ENCODE measurements at places on chromosomes 2 and 18. TPM values are rescaled to one million over a fixed set of nuclear protein-coding genes. Genes with fewer than 3 reads are reported as not detected.

DNA sequence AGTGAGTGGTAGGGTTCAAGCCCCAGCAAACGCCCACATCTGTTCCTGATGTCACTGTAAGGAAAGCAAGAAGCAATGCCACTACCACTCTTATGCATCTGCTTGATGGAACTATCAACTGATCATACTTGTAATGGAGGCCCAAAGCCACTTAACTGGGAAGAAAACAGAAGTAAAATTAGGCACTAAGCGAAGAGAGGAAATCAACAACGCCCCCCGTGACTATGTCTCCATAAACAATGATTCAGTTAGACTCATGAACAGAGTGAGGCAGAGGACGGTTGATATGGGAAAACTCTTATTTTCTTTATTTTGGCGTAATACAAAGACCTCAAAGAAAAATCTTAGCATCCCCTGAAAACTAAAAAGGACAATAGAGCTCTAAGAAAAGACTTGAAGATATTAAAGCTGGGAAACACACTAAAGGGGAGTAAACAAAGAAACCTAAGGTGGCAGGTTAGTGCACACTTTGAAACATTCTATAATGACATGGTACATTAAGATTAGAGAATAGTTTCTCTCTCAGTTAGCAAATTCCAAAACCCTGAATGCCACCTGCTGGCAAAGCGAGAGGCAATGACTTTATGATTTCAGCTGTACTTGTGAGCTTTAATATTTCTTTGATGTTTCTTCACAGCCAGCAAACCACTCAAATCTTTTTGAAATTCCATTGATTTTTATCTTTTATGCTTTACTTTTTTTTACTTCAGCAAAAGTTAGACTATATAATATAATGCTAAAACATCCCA lies 86.5 kb downstream of the LRP2 start:
- no peak for DNase-seq

DNA sequence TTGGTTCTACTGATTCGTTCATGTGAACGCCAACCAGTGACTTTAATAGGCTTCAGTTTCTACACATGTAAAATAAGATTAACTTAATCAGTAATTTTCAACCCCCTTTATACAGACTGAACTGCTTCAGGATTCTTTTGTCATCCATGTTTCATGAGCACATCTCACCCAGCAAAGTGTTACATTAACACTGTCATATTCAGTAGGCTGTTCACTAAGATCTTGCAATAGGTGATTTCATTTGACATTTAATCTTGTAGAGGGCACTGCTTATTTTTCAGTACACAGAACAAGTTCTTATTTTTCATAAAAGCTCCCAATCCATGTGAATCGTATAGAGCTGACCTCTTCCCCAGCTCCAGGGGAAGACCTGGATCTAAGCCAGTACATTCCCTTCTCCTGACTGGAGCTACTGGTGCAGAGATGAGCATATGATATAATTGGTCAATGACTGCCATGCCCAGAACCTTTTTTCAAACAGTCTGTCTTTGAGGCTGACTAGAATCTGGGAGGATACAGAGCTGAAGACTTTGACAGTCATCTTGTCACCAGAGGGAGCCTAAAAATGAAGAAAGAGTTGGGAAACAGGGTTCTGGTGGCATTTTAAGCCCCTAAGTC lies 72.2 kb upstream of the CHRNA1 start:
- DNase-seq: no peak

GRCh38 chr2:70991742-70992141 lies 2.9 kb downstream of the TEX261 start:
- DNase-seq: peak; percentile 74

- DNase-seq: no peak
Observed at GRCh38 chr18:30455741-30456140, 586.8 kb downstream of the DSC3 start.

- no peak for DNase-seq
Observed at GRCh38 chr18:7000484-7001096, 117.0 kb downstream of the LAMA1 start.

DNA sequence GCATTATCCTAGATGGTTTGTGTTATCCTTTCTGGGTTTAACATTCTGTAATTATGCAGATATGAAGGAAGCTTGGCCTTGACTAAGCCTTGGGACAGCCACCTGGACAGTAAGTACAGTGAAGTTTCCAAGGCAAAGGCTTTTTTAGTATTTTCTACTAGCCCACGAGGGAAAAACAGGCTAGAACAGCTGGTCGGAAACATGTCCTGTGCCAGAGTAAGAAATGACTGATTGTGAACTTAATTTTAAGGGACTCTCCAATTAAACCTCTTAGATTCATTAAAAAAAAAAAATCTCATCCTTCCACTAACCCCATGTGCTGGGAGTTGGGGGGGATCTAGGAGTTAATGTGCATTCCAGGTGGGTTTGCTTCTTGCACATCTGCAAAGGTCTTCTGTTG lies 720.8 kb downstream of the SLC4A3 start:
- no peak for DNase-seq

- no peak for DNase-seq
Observed at GRCh38 chr2:181312515-181312927, 144.7 kb upstream of the ITGA4 start.

GRCh38 chr2:85875350-85876050 lies 13.3 kb downstream of the ST3GAL5 start:
- no peak for DNase-seq

GRCh38 chr2:237964578-237965404 lies 2.0 kb upstream of the UBE2F start:
- DNase-seq: no peak

The DNAH6 gene
- 0.11 TPM for total RNA-seq

DNA sequence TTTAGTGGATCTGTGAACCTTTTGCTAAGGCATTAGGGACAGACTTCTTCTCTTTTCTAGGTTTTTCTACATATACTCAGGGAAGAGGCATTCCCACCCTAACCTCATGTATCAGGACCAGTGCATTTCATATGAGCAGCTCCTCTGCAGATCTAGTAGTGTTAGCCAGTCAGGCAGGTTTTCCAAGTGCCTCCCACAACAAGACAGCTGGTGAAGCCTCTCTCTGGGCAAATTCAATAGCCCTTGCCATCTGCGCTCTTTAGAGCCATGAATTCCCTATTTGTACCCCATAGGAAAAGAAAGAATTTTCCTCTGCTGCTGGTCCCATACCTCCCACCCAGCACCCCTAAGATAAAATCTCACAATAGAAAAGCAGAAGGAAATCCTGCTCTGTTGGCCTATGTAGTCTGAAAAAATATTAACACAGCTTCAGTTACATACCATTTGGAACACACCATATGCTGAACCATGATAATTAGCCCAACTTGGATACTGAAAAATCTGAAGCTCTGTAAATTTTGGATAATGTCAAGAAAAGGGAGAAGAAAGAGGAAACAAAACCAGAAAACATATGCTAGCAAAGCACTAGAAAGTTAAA lies 1354.6 kb upstream of the NRXN1 start:
- no peak for DNase-seq

DNA sequence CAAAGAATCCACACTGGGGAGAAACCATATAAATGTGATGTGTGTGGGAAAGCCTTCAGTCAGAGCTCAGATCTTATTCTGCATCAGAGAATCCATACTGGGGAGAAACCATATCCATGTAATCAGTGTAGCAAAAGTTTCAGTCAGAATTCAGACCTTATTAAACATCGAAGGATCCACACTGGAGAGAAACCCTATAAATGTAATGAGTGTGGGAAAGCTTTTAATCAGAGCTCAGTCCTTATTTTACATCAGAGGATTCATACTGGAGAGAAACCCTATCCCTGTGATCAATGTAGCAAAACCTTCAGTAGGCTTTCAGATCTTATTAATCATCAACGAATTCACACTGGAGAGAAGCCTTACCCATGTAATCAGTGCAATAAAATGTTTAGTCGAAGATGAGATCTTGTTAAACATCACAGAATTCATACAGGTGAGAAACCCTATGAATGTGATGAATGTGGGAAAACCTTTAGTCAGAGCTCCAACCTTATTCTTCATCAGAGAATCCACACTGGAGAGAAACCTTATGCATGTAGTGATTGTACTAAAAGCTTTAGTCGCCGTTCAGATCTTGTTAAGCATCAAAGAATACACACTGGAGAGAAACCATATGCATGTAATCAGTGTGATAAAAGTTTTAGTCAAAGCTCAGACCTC lies 16.7 kb upstream of the ZSCAN30 start:
- no peak for DNase-seq

GRCh38 chr2:208006833-208007232 lies 18.5 kb downstream of the PLEKHM3 start:
- peak; percentile 5 for DNase-seq

DNA sequence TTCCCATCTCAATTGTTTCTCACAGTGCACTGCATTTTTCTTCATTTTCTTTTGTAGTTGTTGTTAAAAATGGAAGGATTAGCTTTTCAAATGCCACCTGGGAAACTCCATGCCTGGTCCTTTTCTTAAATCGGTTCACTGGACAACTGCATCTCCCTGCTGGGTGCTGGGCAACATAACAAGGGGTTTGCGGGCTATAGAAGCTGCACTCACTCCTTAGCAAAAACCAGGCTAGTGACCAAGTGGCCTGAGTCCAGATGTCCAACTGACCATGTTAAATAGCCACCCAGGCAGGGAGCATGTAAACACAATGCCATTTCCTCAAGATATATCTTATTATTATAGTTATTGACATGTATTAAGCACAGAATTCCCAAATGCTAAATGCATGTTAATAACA lies 264.9 kb downstream of the ICOS start:
- no peak for DNase-seq

DNA sequence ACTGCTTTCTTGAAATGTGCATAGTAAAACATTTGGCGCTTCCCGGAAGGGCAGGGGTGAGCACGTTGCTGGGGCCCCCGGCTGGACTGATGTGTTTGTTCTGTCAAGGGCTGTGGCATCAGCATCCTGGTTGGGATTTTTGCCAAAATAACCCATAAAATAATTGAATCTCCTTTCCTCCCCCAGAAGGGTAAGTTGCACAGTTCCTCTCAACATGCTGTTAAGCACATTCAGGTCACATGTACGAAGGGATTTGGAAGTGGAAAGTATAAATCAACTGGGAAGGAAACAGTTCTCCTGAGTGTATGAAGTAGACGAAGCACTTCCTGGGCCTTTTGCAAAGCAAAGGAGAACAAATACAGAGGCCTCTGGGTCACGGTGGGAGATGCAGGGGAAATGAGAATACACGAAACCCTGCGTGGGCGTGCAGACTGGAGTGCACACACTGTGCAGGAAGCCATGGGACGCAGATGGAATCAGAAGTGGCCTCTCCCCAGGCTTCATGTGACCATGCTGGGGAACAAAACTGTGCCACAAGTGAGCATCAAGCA lies 183.9 kb downstream of the LPIN1 start:
- no peak for DNase-seq

DNA sequence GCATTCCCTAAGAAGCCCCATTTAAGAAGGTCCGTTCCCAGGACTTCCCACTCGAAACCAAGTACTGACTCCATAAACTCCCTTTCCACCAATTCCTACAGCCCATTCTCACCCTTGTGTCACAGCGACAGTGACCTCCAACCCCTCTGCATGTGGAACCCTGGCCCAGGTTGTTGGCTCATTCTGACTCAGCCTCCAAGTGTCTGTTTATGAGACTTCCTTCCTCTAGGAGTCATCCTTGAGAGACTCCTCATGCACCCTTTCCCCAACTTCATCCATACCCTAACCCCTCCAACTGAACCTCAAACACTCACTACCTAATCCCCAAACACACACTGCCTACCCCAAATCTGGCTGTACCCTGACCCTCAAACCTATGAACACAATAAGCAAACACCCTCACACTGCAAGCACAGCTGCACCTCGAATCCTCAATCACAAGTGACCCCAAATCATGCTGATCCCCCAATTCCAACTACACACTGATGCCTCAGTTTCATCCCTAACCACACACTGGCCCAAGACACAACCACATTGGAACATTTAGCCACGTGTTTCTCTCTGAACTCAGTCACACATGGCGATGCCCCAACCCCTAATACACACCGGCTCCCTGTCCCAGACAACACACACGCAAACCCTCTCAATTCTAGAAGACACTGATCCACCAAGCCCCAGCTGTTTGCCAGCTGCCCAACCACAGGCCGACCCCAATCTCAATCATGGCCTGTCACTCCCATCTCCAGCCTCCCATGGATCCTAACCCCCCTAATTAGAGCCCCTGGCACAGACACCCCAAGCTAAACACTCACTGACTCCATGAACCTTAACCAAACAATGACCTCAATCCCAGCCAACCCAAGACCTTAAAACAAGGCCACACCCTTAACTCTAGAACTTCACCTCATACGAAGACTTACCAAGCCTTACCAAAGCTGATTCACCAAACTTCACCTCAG lies 219.6 kb downstream of the CYP26B1 start:
- DNase-seq: peak; percentile 87

The RAPGEF4 gene
- 3.7 TPM for total RNA-seq

The ZNF514 gene
- total RNA-seq: 14.5 TPM

DNA sequence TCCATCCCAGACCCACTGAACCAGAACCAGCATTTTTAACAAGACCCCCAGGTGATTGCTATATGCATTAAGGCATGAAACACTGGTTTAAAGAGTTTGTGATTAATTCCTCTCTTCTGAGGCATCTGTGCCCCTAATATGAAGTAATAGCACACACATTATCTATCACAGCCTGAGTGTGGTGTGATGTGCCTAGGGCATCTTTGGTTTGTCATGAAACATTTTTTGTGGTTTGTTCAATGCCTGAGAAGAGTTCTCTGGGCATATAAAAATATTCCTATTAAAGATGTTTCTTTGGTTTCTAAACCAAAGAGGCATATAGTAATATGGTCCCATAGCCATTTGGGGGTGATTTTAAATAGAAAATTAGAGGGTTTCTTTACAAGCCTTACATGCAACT lies 221.7 kb upstream of the SPOPL start:
- DNase-seq: no peak

The ARHGEF4 gene
- 51.5 TPM for total RNA-seq

The BOLL gene
- not detected for total RNA-seq

- no peak for DNase-seq
Observed at GRCh38 chr18:55853268-55853667, 265.3 kb upstream of the TCF4 start.

DNA sequence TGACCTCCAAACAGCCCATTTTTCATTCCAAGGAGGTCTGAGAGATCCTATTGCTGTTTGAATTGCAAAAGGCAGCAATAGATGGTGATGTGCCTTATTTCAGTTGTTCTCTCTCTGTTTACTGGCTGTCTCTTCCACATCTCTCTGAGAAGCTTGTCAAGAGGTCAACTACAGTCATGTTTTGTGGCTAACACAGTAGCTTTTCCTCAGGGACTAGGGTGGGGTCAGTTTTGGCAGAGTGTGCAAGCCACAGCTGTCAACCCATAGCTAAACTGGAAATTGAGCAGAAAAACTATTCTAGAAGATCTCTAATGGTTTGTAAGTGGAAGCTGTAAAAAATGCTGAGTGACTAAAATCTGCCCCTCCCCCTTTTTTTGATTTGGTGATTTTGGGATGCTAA lies 67.1 kb downstream of the DIS3L2 start:
- no peak for DNase-seq

The CNRIP1 gene
- 31.4 TPM for total RNA-seq

- no peak for DNase-seq
Observed at GRCh38 chr2:159084384-159085370, 116.2 kb downstream of the TANC1 start.

The VWC2L gene
- total RNA-seq: not detected

GRCh38 chr18:43141208-43141607 lies 25.7 kb upstream of the RIT2 start:
- DNase-seq: no peak

GRCh38 chr2:146850746-146851145 lies 994.1 kb upstream of the ACVR2A start:
- DNase-seq: no peak

The NEMP2 gene
- 3.1 TPM for total RNA-seq

The CD207 gene
- total RNA-seq: 1.7 TPM

GRCh38 chr2:32277363-32277673 lies 386 bp upstream of the YIPF4 start:
- no peak for DNase-seq

The INHBB gene
- total RNA-seq: 13.9 TPM

- DNase-seq: no peak
Observed at GRCh38 chr2:152243761-152244640, 68.4 kb upstream of the STAM2 start.
